Effector memory CD8-positive, alpha-beta T cell (primary cell): ENCODE measurements at places on chromosomes 16 and 17.
A peak's percentile ranks its signal among the peaks of the same experiment; 100 is the strongest.

- no peak for DNase-seq
These were observed 44.5 kb downstream of the ANKFY1 start for GRCh38 chr17:4219241-4219640.

DNA sequence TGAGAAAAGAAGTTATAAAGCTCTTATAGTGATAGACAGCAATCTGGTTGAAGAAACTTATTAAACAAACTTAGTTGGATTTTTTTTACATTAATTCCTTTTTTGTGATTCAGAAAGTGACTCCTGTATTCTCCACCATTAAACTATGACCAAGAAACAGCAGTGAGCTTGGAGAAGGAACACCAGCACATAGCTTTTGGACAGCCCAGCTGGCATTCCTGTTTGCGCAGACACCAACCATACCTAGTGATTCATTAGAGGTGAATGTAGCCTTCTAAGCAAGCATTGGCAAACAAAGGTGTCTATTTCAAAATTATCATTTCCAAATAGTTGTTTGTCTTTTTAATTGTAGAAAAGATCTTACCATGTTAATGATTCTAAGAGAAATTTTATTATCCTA, 94.4 kb downstream of the STXBP4 start:
- DNase-seq: no peak

- no peak for DNase-seq
These were observed 15.9 kb upstream of the PDXDC1 start for GRCh38 chr16:14958970-14959369.

DNA sequence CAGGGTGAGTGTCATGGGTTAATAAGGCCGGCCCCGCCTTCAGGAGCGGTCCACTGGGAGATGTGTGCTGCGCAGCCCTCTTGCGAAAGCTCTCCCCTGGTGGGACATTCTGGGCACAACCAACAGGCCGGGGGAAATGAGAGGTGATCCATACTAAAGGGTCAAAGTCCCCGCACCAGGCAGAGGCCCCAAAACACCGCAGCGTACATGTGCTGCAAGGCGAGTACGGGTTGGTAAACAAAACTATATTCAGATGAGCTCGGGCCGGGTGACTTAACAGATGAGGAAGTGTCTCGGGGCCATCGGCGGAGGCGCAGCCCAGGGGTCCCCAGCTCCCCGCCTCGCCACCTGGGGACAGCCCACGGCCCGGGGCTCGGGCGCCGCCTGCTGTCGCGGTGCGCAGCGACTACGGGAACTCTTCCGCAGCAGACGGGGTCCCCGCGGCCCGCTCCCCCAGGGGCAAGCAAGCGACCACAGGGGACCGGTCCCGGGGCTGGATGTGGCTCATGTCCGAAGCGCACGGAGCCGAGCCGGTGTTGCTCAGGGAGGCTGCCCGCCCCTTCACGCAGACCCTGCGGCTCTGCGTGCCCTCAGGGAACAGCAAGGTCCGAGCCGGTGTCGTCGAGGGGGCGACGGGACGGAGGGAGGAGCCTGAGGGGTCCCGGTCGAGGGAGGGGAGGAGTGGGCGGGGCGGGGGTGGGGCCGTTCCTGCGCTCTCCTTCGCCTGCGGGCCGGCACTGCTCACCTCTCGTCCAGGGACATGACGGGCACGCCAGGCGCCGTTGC, at the start of gene RAB37:
Gene RAB37, plus strand, starts transcription at position 744 of the 786 bp plus-strand sequence. Its CDS starts 17 bp downstream, at position 761.
- DNase-seq: peak; percentile 52

DNA sequence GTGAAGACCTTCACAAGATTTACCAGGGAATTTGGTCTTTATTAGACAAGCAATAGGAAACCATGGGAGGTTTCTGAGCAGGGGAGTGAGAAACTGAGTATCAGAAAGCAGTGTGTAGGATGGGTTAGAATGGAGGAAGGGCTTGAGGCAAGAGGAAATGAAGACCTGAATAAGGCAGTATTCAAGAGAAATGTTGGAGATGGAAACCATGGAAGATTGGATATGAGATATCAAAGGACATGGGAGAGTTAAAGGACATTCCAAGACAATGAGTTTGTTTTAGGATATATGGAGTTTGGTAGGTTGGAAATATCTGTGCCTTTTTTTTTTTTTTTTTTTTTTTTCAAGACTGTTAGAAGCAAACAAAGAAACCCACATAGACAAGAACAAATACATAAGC, 21.3 kb upstream of the FAM20A start:
- no peak for DNase-seq

GRCh38 chr16:84084570-84085270, 32.0 kb downstream of the MBTPS1 start:
- DNase-seq: peak; percentile 61

GRCh38 chr16:66566051-66566901, at the start of gene CMTM1:
Gene CMTM1, plus strand, starts transcription at chr16:66566439. Its CDS starts 75 bp downstream, at chr16:66566514.
- no peak for DNase-seq

- DNase-seq: peak; percentile 23
These were observed 1.8 kb downstream of the CACNB1 start for GRCh38 chr17:39195568-39196160.

DNA sequence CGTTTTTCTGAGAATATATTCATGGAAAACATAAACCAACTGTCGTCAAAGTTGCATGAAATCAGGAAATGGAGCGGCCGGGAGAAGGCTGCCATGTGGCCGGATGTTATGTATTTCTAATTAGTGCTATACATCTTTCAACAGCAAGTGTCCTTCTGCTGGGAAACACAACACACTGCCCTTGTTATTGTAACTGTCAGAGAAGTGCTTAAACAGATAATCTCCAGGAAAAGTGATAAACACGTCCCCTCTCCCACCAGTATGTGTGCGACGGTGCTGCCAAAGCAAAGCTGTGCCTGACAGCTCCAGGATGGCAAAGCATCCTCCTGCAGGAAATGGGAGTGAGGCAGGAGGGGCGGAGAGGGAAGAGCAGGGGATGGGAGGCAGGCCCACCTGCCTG, 111.8 kb downstream of the SMG6 start:
- no peak for DNase-seq
